GM23248 (cell line): ENCODE measurements at places on chromosomes 3 and 15. TPM values are rescaled to one million over a fixed set of nuclear protein-coding genes. Genes with fewer than 3 reads are reported as not detected.

- DNase-seq: no peak
- H3K27ac ChIP-seq: no peak overlapping the region
- peaks cover 9% of the 10 kb centered on the region; the same call in 1 of the 2 replicates for H3K27me3 ChIP-seq
Observed at GRCh38 chr3:65101450-65101849, 413.6 kb upstream of the ADAMTS9 start.

- peaks cover 18% of the 10 kb centered on the region for H3K4me1 ChIP-seq
- no peaks in the 10 kb centered on the region for H3K27me3 ChIP-seq
- H3K36me3 ChIP-seq: no peaks in the 10 kb centered on the region
- H3K27ac ChIP-seq: peak overlapping the region; percentile 24; the same call in 1 of the 2 replicates
- peak overlapping the region; percentile 10 for H3K4me3 ChIP-seq
Observed at GRCh38 chr15:60745469-60746061, 266.6 kb upstream of the ICE2 start.

- no peaks in the 10 kb centered on the region for H3K4me1 ChIP-seq
- H3K27ac ChIP-seq: no peak overlapping the region
- no peak for DNase-seq
- H3K36me3 ChIP-seq: no peaks in the 10 kb centered on the region
Observed at GRCh38 chr3:161028555-161029153, 76.5 kb downstream of the B3GALNT1 start.

GRCh38 chr3:100590114-100590839, 19.1 kb upstream of the ADGRG7 start:
- H3K4me1 ChIP-seq: no peaks in the 10 kb centered on the region
- H3K27ac ChIP-seq: no peak overlapping the region
- peak; percentile 77 for DNase-seq

DNA sequence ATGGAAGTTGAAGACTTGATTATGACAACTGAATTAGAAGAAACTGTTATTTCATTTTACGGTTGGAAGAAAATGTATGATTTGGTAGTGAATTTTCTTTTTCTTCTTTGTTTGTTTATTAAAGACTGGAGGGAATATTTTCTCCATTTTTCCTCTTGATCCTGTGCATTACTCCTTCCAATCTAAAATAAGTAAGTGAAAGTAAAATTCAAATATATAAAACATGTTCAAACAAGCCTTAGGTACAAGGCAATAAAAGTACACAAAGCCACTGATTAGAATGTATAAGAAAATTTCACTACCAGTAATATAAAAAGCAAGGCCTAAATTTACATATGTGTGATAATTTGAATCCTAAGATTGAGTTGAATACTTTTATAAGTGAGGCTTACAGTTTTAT, 181.2 kb upstream of the MME start:
- H3K4me3 ChIP-seq: no peak overlapping the region
- DNase-seq: no peak
- H3K4me1 ChIP-seq: no peaks in the 10 kb centered on the region
- H3K36me3 ChIP-seq: no peaks in the 10 kb centered on the region
- H3K27ac ChIP-seq: no peak overlapping the region
- H3K27me3 ChIP-seq: no peaks in the 10 kb centered on the region

DNA sequence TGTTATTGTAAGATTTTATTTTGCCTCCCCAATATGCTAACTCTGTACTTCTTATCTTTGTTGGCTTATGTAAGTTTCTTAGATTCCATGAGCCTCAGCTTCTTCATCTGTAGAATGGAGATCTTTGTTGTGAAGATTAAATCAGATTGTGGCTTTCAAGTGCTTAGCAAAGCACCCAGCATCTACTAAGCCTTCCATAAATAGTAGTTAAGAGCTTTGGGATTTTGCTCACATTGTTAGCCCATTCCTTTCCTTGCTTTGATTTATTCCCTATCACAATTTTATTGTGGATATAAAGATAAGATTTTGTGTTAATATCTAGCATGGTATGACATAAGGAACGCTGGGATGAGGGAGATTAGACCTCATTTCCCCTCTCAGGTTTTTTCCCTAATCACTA, 501.4 kb downstream of the PYDC2 start:
- no peak overlapping the region for H3K4me3 ChIP-seq

- no peaks in the 10 kb centered on the region for H3K36me3 ChIP-seq
- H3K4me3 ChIP-seq: no peak overlapping the region
- H3K27me3 ChIP-seq: no peaks in the 10 kb centered on the region
- no peak overlapping the region for H3K27ac ChIP-seq
- no peak for DNase-seq
Observed at GRCh38 chr3:138806376-138807080, 28.2 kb downstream of the PIK3CB start.

Gene UBA3
- total RNA-seq: 64.0 and 75.1 TPM in 2 replicates

- no peak overlapping the region for H3K4me3 ChIP-seq
- no peaks in the 10 kb centered on the region for H3K4me1 ChIP-seq
- no peak overlapping the region for H3K27ac ChIP-seq
- no peaks in the 10 kb centered on the region for H3K36me3 ChIP-seq
- no peak for DNase-seq
- peaks cover 9% of the 10 kb centered on the region; the same call in 1 of the 2 replicates for H3K27me3 ChIP-seq
Observed at GRCh38 chr3:9133656-9134055, 115.8 kb downstream of the SRGAP3 start.

- no peaks in the 10 kb centered on the region for H3K36me3 ChIP-seq
- no peak overlapping the region for H3K4me3 ChIP-seq
- H3K4me1 ChIP-seq: no peaks in the 10 kb centered on the region
Observed at GRCh38 chr3:77373619-77374018, 333.7 kb downstream of the ROBO2 start.

- no peak for DNase-seq
- 0 out of 2 replicates have a peak, but pooled peaks cover 4% of the 10 kb centered on the region for H3K27me3 ChIP-seq
- no peak overlapping the region for H3K27ac ChIP-seq
- no peaks in the 10 kb centered on the region for H3K36me3 ChIP-seq
- H3K4me1 ChIP-seq: peaks cover 12% of the 10 kb centered on the region
Observed at GRCh38 chr3:128553560-128553959, 60.6 kb upstream of the GATA2 start.

- H3K36me3 ChIP-seq: peaks cover 85% of the 10 kb centered on the region
- no peak for DNase-seq
- no peak overlapping the region for H3K4me3 ChIP-seq
- no peaks in the 10 kb centered on the region for H3K4me1 ChIP-seq
- no peak overlapping the region for H3K27ac ChIP-seq
Observed at GRCh38 chr3:132456136-132456535, 38.8 kb downstream of the DNAJC13 start.

DNA sequence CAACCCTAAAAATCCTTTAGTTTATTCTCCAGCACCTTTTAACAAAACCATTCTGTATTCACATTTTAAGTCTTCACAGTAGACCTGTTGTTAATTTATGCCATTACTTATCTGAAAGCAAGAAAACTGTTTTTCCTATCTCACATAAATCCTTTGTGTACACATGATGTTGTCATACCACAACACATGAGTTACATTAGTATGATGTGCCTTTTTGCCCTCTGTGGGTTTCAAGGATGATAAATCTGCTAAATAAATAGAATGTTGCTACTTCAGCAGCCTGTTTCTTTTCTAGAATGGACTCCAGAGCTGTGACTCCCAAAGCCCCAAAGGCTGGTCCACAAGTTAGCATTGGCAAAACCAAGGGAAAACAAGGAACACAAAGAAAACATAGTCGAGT, 151.6 kb downstream of the SERPINI1 start:
- peaks cover 8% of the 10 kb centered on the region for H3K27me3 ChIP-seq
- no peak overlapping the region for H3K4me3 ChIP-seq
- H3K4me1 ChIP-seq: no peaks in the 10 kb centered on the region
- H3K36me3 ChIP-seq: no peaks in the 10 kb centered on the region
- DNase-seq: peak; percentile 33

- no peak overlapping the region for H3K27ac ChIP-seq
- no peaks in the 10 kb centered on the region for H3K4me1 ChIP-seq
- no peaks in the 10 kb centered on the region for H3K36me3 ChIP-seq
- no peak overlapping the region for H3K4me3 ChIP-seq
Observed at GRCh38 chr15:97837896-97838295, 122.6 kb upstream of the ARRDC4 start.

DNA sequence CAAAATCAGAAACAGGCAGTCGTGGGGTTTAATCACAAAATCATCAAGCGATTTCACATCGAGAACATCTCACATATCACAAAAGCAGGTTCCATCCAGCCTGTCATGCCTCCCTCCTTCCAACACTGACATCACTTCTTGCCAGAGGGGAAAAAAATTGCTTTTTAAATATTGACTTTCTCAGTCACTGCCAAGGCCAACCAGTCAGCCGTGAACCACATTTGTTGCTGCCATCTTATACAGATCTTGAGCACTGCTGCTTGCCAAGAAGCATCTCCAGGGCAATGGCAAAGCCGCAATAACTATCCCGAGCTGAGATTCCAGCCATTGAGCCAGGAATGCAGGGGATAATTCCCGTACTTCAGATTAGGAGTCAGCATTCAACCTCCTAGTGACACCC, 174.6 kb downstream of the ANXA2 start:
- H3K27ac ChIP-seq: no peak overlapping the region
- no peaks in the 10 kb centered on the region for H3K36me3 ChIP-seq
- DNase-seq: no peak
- no peaks in the 10 kb centered on the region for H3K4me1 ChIP-seq

Gene LMAN1L
- not detected in 2 replicates for total RNA-seq

- H3K27ac ChIP-seq: no peak overlapping the region
- no peaks in the 10 kb centered on the region for H3K36me3 ChIP-seq
- no peaks in the 10 kb centered on the region for H3K27me3 ChIP-seq
- peak; percentile 63 for DNase-seq
Observed at GRCh38 chr3:9721015-9721699, 10.4 kb upstream of the BRPF1 start.

DNA sequence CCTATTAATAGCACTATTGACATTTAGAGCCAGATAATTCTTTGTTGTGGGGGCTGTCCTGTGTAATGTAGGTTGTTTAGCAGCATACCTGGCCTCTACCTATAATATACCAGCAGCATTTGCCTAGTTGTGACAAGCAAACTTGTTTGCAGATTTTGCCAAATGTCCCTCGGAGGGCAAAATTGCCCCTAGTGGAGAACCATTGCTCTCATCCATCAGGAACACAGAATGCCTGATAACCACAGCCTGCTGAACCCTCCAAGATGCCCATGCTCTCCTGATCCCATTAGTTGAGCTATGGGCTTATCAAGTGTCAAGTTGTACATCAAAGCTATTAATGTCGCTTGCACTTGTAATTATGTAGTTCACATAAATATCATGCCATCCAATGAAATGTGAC, 15.0 kb upstream of the KBTBD8 start:
- no peak overlapping the region for H3K27ac ChIP-seq
- H3K36me3 ChIP-seq: no peaks in the 10 kb centered on the region
- DNase-seq: no peak

DNA sequence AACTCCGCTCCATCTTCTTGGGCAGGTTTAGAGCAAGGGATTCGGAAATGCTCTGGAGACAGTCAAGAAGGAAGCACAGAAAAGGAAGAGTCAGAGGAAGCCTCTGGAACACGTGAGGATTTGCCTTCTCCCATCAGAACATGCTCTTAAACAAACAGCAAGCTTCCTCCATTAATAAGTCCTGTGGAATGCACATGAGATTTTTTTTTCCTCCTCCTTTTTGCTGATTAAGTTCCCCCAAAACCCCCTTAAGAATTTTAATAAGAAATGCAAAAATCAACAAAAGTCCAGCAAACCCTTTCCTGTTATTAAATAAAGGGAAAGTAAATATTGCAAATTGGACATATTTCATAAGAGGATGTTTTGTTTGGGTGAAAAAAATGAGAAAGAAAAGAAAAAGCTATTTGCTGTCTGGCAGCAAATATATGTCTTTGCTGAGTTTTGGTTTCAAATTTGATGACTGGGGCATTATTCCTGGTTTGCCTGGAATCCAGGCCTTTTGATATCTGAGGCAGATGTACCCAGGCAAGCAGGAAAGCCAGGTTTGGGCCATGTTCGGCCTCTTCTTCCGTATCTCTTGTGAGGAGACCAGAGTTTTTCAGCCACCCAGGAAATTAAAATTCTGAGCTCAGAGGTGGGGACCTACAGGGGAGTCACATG, 7.9 kb upstream of the TSEN2 start:
- H3K27ac ChIP-seq: peak overlapping the region; percentile 20; the same call in 1 of the 2 replicates
- no peaks in the 10 kb centered on the region for H3K36me3 ChIP-seq
- H3K4me1 ChIP-seq: peaks cover 15% of the 10 kb centered on the region
- no peaks in the 10 kb centered on the region for H3K27me3 ChIP-seq
- H3K4me3 ChIP-seq: no peak overlapping the region
- DNase-seq: peak; percentile 71

DNA sequence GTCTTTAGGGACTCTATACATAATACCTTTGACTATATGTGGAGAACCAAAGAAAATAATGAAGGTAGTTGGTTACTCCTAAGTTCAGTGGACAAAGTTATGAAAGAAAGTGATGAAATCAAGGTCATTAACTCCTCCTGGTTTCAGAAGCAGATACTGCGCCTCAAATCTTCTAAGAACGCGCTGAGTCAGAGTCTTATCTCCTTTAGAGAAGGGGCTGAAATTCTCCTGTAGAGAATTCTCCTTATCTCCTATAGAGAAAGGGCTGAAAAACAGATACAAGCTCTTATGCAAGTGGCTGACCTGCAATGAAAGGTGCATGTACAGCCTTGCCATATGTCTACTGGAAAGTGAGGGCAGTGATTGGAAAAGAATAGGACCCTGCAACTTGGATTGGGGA, 824.2 kb downstream of the NSUN3 start:
- no peak overlapping the region for H3K4me3 ChIP-seq
- H3K36me3 ChIP-seq: no peaks in the 10 kb centered on the region
- no peak overlapping the region for H3K27ac ChIP-seq

DNA sequence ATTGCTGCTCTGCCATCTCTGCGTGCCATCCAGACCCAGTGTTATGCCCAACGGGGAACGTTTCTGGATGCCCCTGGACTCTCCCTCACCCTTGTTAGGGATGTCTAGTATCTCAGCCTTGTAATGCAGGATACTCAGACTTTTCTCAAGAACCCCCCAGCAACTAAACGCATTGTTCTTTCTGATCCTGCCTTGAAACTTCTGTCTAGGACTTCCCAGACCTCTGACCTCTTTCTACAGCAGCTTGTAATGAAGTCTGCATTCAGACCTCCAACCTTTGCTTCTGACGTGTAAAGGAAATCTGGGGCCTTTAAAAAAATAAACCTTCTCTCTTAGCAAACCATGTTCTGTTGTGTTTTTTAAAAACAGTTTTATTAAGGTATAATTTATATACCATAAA, 139.5 kb downstream of the KCNAB1 start:
- H3K4me3 ChIP-seq: no peak overlapping the region
- H3K4me1 ChIP-seq: no peaks in the 10 kb centered on the region
- no peak for DNase-seq
- H3K27ac ChIP-seq: no peak overlapping the region

Gene FSD2
- total RNA-seq: not detected in 2 replicates
